ENCODE measurements at places on chromosomes 1 and 21.

GRCh38 chr1:147185432-147185831 lies 13.2 kb upstream of the PRKAB2 start:
- DNase-seq, result no peak

GRCh38 chr1:18939398-18940302 lies 16.8 kb downstream of the IFFO2 start:
- no peak for DNase-seq

GRCh38 chr1:112263453-112263852 lies 132.6 kb upstream of the CTTNBP2NL start:
- no peak for DNase-seq

DNA sequence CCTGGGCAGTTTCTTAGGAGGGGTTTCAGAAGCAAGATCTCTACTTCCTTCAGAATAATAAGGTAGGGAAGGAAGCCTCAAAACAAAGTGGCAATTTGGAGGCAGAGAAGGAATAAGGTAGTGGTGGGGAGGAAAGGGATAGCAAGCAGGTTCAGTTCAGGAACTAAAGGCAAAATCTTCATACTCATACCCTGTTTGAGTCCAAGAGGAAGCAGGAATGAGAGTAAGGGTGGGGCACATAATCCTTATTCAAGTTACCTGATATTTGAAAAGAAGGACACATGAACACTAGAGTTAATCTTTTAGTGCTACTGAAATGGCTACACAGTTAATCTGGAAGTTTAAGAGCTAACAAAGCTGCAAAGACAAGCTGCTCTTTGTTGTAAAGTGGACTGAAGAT lies 8.4 kb upstream of the RBM8A start:
- DNase-seq, result no peak

DNA sequence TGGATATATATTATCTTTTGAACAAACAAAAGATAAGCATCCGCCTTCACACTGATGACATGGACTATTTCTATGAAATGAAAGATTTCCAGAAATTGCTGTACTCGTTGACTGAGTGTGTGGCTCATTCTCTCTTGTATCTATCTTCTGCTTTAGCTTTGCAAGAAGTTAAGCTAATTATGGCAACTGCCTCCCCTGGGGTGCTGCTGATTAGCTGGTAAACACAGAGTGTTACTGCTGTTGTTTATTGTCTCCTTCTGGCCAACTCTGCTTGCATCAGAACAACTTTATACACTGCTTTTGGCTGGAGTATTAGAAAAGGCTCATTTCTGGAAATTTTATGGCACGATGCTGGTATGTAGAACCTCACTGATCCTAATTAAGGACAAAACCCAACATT lies 95.6 kb upstream of the SNX7 start:
- no peak for DNase-seq

GRCh38 chr1:3049905-3050304 lies 19.1 kb upstream of the PRDM16 start:
- DNase-seq, result no peak

GRCh38 chr1:51712590-51712989 lies 95.7 kb downstream of the OSBPL9 start:
- no peak for DNase-seq

GRCh38 chr1:114180742-114181141 lies 27.1 kb upstream of the SYT6 start:
- DNase-seq, result no peak

DNA sequence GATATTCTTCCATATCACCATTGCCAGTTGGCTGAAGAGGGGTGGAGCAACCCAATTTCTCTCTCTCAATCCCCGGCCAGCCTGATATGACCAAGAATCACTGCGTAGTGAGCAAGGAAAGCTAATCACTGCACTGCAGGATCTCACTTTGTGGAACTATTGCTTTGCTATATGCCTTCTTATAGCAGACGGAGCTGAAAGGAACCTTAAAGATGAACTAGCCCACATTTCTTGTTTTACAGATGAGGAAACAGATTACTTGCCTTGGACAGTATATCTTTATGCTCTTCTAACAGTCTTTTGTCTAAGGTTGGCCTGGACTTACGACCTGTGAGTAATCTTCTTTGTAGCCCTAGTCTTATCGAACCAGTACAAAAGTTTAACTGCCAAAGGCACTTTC lies 7.6 kb downstream of the APOBEC4 start:
- DNase-seq, result no peak

- no peak for DNase-seq
Measured at GRCh38 chr1:65772607-65773006, 20.1 kb upstream of the PDE4B start.

DNA sequence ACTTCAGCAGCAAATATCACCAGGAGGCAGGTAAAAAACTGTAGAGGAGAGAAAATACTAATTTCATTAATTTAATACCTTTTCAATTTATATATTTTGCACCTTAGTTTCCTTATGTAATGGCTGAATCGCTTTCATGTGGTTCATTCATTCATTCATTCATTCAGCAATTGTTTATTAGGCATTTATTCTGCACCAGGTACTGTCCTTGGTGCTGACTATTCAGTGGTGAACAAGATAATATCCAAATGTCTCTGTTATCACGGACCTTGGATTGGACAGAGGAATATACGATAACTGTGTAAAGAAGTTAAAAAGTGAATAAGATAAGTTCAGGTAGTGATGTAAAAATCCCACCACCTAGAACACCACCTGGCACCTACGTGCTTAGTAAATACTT lies 28.8 kb downstream of the TSPAN2 start:
- no peak for DNase-seq

DNA sequence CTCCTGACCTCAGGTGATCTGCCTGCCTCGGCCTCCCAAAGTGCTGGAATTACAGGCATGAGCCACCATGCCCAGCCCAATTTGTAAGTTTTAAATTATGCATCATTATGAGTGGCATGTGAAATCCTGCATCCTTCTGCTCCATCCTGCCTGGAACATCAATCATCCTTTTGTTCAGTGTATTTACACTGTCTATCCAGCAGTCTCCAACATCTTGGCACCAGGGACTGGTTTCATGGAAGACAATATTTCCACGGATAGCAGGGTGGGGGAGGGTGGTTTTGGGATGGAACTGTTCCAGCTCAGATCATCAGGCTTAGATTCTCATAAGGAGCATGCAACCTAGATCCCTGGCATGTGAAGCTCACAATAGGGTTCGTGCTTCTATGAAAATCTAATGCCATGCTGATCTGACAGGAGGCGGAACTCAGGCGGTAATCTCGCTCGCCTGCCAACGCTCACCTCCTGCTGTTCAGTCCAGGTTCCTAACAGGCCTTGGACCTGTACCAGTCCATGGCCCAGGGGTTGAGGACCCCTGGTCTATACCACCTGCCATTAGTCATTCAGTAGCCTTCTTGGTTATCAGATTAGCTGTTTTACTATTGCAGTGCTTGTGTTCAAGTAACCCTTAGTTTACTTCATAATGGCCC lies 22.2 kb upstream of the TCEA3 start:
- DNase-seq, result no peak

DNA sequence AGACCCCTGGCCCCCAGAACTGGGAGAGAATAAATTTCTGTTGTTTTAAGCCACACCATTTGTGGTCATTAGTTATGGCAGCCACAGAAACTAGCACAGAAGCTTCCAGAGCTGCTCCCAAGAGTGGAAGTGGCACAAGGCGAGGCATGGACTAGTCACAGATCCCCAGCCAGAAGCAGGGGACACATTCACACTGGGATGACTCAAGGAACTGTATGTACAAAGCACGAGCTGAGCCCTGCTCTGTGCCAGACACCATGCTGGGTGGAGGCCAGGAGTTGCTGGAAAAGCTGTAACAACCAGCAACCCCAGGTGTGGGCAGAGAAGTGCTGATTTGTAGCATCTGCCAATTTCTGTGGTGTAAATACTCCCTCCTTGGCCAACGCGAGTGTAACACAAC lies 55.6 kb downstream of the TCP10L start:
- DNase-seq, result no peak

DNA sequence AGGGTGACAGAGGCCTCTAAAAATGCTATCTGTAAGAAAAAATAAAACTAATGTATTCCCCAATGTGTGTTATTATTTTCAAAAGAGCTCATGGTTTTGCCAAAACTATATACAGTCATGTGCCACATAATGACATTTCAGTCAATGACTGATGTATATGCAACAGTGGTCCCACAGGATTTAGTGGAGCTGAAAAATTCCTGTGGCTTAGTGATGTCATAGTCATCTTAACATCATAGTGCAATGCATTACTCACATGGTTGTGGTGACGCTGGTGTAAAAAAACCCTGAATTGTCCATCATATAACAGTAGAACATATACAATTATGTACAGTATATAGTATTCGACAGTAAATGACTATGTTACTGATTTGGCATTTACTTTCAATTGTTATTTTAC lies 172.4 kb downstream of the CACNA1E start:
- DNase-seq, result no peak

DNA sequence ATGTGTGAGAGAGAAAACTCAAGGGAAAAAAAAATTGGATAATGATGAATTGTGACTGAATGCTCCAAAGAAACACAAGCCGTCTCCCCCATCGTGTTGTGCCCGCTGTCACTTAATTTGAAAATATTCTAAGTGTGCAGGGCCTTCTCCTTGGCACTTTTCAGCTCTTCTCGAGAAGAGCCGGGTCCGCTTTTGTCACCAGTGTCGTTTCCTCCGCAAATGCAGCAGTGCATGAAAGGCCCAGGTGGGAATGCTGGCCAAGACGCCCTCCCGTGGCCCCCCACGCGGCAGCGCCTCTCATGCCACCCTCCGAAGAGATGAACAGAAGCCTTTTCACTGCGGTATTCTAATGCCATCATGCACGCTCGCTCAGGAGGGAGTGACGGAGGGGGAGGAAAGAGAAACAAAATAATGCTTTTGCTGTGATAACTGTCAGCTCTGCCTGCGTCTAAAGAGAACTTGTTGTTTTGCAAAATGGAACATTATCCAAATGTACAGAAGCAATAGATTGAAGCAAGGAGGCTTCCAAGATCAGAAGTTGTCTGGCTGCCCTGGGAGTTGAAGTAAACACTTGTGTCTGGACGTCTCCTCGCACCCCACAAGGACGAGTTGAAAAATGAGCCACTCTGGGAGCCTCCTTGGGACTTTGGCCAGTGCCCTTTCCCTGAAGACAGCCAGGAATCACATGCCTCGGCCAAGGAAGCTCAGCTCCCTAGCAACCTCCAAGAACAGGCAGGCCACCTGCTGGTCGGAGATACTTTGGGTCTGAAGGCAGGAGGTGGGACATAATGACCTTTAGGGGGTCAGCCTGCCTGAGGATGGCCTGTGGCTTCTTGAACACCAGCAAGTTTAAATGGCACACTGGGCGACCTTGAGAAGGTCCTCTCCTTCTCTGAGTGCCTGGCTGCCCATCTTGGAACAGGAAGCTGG lies 166.1 kb upstream of the ZC3H12A start:
- no peak for DNase-seq

GRCh38 chr1:99749504-99750347 lies 16.7 kb downstream of the FRRS1 start:
- no peak for DNase-seq

DNA sequence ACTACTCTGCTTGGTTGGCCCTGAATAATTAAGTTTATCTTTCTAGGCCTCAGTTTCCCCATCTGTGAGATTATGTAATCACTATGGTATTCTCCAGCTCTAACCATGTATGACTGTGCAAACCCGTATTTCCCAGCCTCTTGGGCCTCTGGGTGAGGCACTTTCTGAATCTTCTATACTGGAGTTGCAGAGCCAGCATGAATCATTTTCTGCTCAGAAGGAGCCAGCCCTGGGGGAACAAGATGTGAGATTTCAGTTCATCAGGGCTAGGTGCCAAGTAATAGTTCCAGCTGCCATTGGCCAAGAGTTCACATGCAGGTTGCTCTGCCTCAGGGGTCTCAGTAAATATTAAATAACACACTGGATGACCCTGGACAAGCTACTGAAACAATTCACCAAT lies 47.7 kb upstream of the USP24 start:
- no peak for DNase-seq

Measured in suppressor macrophage treated with lipopolysaccharide for 1 hour (primary cell).